HT-29 (cell line): ENCODE measurements at places on chromosomes 4 and X. TPM values are rescaled to one million over a fixed set of nuclear protein-coding genes. Genes with fewer than 3 reads are reported as not detected.

The XAGE1B gene
- total RNA-seq = not detected in 2 replicates

The MAGEA1 gene
- not detected in 2 replicates for total RNA-seq

The CNOT6L gene
- 3.2 and 3.6 TPM in 2 replicates for total RNA-seq

The SPANXN4 gene
- total RNA-seq = not detected in 2 replicates

The CABS1 gene
- total RNA-seq = not detected in 2 replicates

The FRMPD4 gene
- not detected in 2 replicates for total RNA-seq

The HMGN5 gene
- total RNA-seq = 0.08 and 0.76 TPM in 2 replicates

The GAGE12H gene
- not detected in 2 replicates for total RNA-seq

The TMEM128 gene
- total RNA-seq = 8.3 and 14.4 TPM in 2 replicates

The ATP1B4 gene
- not detected in 2 replicates for total RNA-seq

The KIF4A gene
- total RNA-seq = 20.1 and 21.7 TPM in 2 replicates

The XK gene
- total RNA-seq = 4.0 and 4.9 TPM in 2 replicates

The NIPAL1 gene
- total RNA-seq = 10.3 and 16.5 TPM in 2 replicates

- no peak for DNase-seq
Observed at GRCh38 chr4:76931087-76931486, 18.5 kb upstream of the SEPTIN11 start.

DNA sequence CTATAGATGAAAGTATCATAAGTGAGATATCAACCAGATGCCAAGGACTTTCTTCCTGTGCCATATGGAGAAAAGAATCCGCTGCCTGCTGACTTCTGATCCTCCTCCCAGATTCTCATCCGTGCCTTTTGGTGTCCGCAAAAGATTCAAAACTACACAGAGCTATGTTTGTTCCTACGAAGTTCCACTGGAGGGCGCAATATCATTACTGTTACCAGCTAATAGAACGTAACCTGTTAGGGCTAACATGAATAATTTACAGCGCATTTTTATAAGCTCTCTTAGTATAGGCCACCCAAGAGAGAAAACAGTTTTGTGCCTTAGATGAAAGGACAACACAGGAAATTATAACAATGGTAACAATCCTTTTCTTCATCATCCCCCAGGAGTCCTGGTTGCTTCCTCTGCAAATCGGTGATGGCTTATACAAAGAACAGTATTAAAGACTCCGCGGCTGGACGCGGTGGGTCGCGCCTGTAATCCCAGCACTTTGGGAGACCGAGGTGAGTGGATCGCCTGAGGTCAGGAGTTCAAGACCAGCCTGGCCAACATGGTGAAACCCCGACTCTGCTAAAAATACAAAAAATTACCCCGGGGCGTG, 22.8 kb upstream of the CENPVL3 start:
- DNase-seq = peak; percentile 44

DNA sequence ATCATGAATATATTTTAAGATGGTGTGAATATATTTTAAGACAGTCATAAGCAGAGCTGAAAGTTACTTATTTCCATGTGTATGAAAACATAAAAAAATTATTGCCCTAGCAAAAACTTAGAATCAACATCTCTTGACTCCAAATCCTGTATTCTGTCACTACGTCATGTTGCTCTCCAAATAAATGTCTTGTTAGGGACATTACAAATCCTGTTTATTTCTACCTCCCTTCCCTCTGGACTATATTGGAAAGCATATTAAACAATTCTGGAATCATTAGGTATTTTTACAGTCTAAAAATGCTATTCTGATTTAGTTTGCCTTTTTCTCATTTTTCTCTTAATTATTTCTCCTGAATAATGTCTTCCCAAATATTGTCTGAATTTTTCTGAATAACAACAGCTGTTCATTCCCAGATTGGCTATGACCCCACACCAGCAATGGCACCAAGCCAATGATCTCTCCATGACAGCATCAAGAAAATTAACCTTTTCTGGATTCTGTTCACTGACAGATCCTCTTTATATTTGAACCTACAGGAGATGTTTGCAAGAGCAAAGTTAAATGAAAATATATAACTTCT, 523.1 kb downstream of the IQCM start:
- DNase-seq = no peak

DNA sequence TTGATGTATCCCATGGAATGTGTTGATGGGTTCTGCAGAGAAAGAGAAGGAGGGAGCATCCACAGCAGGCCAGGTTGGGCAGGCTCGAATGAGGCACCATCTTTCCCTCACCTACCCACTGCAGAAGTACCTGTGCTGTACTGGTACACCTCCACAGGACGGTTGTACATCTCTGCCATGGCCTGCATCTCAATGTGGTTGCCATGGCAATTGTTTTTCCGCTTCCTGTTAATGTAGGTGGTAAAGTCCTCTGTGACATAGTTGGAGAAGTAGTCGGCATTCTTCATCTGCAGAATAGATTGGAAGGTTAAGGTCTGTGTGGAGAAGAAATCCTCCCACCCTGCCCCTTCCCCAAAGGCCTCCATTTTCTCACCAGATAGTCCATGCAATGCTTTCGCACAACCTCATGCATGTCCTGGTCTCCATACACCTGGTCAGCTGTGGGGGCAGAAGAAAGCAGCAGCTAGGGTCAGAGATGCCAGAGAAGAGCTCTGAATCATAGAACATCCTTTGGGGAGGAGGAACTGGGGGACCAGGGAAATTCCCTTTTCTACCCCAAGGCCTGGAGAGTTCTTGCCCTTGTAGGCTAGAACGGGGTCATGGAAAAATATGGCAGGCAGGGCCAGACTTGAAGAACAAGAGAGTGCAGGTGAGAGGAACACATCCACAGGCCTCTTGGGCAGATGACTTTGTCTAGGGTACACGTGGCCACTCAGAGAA, 15.9 kb upstream of the PIM2 start:
- DNase-seq = no peak

DNA sequence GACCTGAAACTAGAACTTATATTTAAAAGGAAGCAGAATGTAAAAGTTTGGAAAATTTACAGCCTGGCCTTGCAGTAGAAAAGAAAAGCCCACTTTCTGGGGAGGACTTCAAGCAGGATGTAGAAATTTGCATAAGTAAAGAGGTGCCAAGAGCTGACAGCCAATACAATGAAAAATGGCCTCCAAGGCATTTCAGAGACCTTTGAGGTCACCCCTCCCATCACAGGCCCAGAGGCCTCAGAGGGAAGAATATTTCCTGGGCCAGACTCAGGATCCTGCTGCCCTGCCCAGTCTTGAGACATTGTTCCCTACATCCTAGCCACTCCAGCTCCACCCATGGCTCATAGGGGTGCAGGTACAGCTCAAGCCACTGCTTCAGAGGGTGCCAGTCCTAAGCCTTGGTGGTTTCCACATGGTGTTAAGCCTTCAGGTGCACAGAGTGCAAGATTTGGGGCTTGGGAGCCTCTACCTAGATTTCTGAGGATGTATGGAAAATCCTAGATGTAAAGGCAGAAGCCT, 518.9 kb upstream of the INTU start:
- no peak for DNase-seq

GRCh38 chrX:55697381-55697780, 20.2 kb upstream of the RRAGB start:
- no peak for DNase-seq

DNA sequence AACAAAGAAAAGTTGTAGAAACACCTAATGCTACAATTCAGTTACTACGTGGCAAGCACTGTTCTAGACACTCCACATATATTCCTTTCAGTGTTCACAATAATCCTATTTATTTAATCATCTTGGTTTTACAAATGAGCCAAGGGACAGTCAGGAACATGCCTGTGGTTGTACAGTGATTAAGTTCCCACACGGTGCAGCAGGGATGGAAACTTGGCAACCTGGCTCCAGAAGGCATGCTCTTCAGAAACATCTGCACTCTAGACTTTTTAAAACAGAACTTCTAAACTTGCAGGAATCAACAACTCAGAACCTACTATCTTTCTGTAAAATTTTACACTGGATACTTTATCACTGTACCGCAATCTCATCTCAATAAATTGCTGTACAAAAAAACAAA, 32.1 kb downstream of the TAPT1 start:
- DNase-seq = no peak

DNA sequence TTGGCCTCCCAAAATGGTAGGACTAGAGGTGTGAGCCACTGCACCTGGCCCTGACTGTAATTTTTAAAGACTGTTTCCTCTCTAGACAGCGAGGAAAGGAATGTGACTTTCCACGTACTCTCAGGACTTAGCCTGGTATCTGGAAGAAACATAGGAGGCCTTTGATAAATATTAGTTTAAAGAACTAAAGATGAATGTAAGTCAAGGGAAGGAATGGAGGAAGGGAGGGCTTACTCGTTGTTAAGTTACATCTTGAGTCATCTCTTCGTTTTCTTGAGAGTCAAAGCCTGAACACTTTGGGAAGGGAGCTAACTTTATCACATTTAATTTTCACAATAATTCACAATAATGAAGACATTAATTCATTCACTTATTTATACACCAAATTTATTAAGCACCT, 7.2 kb upstream of the LNX1 start:
- DNase-seq = no peak

GRCh38 chr4:55001538-55001937, 123.9 kb downstream of the KDR start:
- no peak for DNase-seq

- peak; percentile 33 for DNase-seq
Observed at GRCh38 chr4:7929118-7929951, 10.3 kb downstream of the AFAP1 start.

- DNase-seq = no peak
Observed at GRCh38 chrX:21469071-21469470, 94.9 kb downstream of the CNKSR2 start.

DNA sequence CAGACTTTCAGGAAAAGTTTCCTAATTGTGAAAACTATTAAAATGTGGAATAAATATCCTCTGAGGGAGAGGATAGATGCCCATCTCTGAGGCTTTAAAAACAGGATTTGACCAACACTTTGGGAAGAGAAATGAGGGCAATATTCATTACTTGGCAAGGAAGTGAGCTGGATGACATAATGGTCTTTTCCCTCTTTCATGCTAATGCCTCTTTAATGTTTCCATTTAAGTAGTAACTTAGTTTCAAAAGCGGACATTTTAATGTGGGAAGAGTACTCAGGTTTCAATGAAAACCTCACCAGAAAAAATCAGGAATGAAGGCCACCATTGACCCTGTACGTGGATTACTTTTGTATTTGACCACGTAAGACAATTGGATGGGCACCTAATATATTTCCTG, 503.3 kb downstream of the ANKRD50 start:
- DNase-seq = no peak
